ENCODE measurements at places on chromosomes 4 and X.

DNA sequence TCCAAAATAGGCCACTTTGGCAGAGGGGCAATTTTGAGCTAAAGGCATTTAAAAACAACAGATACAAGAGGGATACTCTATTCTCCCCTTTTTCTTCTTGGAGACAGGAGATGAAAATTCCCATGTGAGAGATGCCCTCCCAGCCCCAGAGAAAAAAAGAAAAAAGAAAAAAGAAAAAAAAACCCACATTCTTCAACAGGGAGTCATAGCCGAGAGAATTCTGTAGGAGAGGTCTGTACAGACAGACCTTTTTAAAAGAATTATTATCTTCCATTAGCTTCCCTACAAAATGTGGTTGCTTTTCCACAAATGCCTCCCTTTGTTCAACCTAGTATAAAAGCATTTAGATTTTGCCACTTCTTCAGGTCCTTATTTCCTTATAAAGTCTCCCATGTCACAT lies 89.9 kb downstream of the SPCS3 start:
- DNase-seq: no peak

GRCh38 chr4:178255172-178255571 lies 812.9 kb upstream of the AGA start:
- no peak for DNase-seq

GRCh38 chrX:132636080-132636479 lies 147.2 kb upstream of the MBNL3 start:
- no peak for DNase-seq

GRCh38 chr4:183249854-183250253 lies 70.2 kb downstream of the CLDN22 start:
- no peak for DNase-seq

DNA sequence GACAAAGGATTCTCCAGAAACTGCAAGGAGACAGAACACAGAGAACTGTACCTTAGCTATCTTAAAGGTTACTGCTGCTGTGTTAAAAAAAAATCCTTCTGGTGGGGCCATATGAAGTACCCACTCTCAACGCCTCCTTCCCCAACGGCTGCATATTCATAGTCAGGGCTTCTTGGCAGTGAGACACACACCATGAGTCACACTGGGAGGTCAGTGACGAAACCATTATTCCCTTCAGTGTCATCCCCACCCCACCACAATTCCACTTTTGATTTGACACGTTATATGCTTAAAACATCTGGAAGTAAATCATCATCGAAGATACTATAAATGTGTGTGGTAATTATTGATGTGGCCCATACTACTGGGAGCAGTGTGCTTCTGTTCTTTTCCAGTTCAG lies 271.5 kb downstream of the LDB2 start:
- no peak for DNase-seq

DNA sequence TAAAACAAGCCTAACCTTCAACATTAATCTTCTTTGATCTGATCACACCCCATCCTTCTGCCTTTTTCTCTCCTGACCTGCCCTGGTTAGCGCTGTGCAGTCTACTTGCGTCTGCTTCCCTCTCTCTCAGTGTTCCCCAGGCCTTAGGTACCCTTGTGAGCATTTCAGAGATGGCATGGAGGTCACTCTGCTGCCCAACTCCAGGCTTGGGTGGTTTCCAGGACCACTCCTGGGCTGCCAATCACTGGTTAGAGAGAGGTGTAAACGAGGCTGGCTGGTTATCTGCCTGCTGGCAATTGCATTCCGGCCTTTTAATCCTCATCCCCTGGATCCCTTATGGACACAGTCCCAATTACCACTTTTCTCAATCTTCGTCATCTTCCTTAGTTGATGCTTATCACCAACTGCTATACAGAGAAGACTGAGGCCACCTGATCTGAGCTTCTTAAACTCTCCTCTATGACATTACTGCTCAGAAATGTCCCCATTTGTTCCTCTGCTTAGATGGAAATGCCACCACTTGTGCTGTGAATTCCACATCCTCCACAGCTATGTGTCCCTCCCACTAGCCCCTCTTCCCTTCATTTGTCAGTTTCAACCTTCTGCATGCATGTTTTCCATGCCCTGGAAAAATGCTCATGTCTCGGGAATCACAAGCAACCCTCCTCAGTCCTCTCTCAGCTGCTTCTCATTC lies 29.0 kb upstream of the BCLAF3 start:
- no peak for DNase-seq

DNA sequence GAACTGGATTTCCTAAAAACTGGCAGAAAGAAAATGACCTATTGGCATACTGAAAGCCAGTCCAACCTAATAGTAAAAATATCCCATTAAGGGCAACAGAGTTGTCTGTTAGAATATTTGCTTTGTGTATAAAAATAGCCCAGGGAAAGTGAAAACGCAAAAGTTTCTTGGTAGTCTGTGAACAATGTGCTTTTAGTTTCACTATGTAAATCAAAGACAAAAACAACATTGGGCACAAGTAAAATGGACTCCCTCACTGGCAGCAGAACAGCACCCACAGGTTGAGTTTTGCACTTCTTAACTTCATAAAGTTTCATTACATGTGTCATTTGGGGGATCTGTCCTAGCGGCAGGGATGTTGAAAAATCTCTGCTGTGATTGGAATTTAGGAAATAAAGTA lies 4.3 kb upstream of the FGG start:
- DNase-seq: no peak
